ENCODE measurements at places on chromosomes 13 and 19.

DNA sequence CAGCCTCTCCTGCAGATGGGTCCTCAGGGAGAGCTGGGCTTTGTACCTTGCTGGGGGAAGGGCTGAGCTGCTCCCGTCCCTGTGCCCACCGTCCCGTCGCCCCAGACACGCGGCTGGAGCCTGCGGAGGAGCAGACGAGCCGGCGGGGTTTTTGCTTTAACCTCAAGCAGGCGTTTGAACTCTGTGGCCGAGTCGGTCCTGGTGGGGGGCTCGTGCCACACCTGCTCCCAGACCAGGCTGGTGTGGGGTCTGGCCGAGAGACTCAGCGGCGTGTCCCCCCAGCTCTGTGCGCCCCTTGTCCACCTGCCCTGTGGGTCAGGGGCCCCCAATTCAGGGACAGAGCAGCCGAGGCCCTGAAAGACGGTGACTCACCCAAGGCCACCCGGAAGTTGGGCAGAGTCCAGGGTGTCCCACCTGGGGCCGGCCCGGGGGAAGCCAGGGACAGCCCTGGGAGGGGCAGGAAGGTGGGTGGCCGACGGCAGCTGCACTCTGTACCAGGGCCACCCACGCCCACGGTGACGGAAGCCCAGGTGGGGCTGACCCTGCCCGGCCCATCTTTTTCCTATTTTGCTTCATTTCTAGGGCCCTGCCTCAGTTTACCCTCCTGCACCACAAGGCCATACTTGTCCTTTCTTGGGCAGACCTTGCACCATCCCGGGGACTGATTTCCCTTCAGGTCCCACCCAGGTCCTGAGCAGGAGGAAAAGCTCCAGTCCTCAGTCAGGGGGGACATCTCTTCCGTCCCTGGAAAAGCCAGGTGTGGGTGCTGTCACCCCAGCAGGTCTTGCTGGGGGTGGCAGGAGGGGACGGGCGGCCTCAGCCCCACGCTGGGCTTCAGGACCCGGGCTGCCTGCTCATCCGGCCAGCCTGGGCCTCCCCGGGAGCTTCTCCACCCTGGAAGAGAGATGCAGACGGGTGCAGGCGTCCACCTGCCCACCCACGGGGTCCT is 5.3 kb downstream of the EFNA2 start:
- DNase-seq = no peak

- peak; percentile 32 for DNase-seq
These were observed 354.9 kb downstream of the PCDH9 start for GRCh38 chr13:66875264-66875663.

DNA sequence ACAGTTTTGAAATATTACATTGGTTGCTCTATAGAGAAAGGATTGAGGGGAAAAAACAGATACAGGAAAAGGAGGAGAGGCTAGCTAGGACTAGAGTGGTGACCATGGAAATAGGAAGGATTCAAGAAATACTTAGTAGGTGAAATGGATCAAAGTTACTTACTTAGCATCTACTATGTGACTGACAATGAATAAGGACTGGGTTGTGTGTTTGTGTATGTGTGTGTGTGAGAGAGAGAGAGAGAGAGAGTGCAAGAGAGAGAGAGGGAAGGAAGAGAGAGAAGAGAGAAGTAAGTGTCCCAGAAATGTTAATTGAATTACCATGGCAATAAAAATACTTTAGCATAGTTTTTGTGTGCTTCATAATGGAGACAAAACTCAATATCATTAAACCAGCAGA is 7.9 kb downstream of the GPC6 start:
- DNase-seq = no peak

DNA sequence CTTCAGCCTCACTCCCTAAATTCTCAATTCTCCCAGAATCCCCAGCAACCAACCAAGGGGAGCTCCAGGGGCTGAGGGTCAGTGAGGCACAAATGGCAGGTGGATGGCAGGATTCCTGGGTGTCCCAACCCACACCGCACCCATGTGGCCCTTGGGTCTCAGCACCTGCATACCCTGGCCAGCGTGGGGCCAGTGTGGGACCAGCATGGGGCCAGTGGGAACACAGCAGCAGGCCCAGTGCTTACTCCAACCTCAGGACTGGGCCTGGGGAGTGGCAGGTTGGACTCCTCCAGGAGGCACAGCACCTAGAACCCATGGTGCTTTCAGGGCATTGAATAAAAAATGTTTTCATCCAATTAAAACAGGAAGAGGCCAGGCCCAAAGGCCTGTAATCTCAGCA is 202.0 kb downstream of the TSHZ3 start:
- no peak for DNase-seq

DNA sequence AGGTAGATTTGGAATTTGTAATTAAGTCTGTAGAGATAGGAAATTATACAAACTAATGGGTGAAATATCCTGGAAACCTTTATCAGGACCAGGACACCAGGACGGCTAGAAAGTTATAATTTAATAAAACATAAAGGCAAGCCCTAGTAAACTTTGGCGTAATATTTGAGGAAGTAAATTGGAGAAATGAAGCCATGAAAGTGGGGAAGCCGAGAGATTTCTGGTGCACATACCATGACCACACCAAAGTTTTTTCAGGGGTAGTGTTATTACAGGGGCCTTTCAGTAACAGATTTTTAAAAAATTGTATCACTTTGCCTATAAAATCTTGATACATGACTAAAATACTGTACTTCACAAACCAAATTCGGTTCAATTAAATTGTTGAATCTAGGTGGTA is 54.7 kb upstream of the URAD start:
- no peak for DNase-seq

- no peak for DNase-seq
These were observed 41.2 kb downstream of the BRD4 start for GRCh38 chr19:15291089-15291488.

DNA sequence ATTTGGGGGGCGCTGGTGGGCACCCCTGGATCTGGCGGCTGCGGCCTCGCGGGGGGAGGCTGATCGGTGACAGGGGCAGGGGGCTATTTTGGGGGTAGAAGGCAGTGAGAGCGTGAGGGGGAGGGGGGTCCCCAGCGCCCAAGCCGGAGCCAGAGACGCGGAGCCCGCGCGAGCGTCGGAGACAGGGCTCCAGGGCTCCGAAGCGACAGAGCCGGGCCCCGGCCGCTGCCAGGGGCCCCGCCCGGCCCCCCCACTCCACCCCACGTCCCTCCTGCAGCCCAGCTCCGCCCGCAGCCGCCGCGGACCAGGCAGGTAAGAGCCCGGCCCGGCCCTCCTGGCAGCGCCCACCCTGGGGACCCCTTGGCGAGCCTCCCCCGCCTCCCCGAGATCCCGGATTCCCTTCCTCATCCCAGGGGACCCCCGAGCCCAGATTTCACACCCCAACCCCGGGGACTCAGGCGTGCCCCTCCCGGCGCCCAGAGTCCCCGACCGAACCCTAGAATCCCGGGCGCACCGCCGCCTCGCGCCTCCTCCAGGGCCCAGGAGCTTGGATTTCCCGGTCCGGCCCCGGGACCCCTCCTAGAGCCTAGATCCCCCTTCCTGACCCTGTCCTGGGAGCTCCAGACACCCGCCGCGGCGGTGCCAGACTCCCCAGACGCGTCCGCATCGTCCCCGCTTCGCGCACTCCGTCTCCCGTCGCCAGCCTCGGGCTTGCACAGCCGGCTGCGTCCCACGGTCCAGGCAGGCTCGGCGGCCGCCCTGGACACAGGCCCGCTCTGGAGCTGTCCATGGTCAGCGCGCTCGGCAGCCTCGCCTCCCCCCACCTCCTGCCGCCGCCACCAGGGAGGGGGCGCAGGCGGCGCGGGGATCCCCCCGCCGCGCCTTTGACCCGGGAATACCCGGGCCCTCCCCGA is at the start of gene PPFIA3:
TSS of gene PPFIA3 (plus strand) at position 134 of the 914 bp plus-strand sequence. CDS start 8,330 bp downstream, outside the sequence.
- no peak for DNase-seq

- no peak for DNase-seq
These were observed 68.4 kb downstream of the EPS15L1 start for GRCh38 chr19:16403151-16403977.

GRCh38 chr19:17985037-17985818 is 18.3 kb downstream of the KCNN1 start:
- DNase-seq = no peak

GRCh38 chr19:13794398-13794756 is 866 bp upstream of the ZSWIM4 start:
- DNase-seq = no peak

GRCh38 chr13:72284791-72285190 is 417.8 kb upstream of the DACH1 start:
- no peak for DNase-seq

DNA sequence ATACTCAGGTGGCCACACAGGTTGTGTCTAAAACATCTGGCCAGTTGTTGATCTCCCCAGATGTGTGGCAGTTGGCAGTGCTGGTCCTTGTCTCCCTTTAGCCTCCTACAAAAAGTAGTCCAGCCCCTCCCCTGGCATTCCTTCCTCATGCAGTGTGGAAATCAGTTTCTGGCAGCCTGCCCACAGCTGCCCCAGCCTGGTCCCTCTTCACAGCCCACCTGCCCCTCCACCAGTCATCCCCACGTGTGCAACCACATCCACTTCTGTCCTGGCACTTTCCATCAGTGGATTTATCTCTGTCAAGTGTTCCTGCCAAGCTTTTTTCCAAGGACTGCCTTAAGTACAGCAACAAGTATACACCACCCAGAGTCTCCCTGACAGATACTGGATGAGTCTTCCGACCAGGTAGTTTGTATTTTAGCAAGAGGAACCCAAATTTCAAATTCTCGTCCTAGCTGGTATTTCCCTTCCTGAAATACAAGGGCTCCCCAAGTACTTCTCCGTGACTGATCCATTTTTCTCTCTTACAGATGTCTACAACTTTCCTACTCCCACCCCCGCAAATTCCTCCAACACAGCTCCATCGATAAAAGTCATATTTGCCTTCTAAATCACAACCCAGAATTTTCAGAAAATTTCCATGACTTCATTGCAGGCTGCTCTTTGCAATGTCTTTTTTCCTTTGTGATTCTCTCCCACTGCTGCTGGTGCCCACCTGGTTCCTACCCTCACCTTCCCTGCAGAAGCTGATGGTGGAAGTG is 313.5 kb downstream of the FOXO1 start:
- no peak for DNase-seq

DNA sequence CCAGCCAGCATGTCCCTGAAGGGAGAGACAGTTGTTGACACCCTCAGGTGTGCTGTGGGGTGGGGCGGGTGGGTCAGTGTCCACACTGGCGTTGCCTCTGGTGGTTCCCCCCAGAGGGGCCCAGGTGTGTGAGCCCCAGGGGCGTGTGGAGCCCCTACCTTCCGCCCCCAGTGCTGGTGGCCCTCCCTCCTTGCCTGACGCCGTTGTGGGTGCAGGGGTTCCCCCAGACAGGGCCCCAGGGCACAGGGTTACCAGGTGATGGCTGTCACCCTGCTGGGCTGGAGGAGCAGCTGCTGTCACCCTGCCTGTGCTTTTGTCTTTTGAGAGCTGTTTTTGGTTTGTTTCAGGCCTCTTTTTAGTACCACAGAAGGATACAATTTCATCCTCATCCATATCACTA is 27.2 kb downstream of the ATP4B start:
- DNase-seq = peak; percentile 87

DNA sequence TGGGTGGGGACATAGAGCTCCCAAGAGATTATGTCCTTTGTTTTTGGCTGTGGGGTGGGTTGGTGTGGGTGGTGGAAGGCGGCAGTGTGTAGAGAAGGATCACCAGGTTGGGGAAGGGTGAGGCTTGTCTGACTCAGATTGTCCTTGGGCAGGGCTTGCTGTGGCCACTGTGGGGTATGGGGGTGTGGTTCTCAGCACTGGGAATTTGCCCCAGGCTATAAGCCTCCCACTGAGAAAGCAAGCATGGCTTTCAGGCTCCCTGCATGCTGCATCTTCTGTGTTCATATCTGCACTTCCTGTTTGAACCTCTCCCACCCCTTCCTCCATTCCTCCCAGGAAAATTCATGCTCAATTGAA is 34.9 kb downstream of the DNAJC15 start:
- DNase-seq = no peak

GRCh38 chr19:8150178-8150865 is 930 bp upstream of the FBN3 start:
- DNase-seq = no peak

DNA sequence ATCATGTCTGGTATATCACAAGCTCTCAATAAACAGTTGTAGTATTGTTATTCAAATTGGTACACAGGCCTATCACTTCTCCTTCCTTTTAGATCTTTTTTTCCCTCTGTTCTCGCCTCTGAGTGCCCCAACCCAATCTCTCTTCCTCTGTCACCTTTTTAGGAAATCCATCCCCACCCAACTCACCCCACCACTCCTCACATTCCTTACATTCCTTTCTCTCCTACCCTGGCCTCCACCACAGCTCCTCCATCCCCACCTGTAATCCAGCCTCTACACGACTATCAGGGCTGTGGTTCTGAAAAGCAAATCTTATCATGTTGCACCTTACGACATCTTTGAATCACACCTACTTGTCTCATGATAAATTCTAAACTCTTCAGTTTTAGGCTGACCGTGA is 545.4 kb upstream of the GPC6 start:
- no peak for DNase-seq

DNA sequence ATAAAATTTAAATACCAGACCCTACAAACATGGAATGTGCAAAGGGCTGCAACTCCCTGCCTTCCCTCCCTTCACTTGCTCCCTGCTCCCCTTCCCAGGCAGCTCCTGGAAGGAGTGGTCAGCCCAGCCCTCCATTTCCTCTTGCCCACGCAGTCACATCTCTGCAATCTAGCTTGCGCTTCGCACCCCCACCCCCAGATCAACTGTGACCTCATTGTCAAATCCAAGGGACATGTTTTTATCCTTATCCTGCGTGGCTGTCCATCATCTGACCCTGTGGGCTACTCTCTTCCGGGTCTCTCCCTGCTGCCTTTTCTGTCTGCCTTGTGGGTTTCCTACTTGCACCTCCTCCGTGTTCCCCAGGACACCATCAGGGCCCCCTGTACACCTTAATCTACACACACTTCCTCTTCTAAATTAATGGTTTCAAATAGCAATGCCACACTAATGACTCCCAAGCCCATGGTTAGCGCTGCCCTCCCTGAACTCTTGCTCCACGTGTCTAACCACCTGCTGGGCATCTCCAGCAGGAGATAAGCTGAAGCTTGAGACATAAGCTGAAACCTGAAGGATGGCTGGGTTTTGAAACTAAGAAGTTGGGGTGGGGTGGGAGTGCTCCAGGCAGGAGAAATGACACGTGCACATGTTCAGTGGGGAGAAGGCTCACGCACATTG is 118.3 kb downstream of the USP12 start:
- DNase-seq = peak; percentile 10

- DNase-seq = no peak
These were observed 3.7 kb upstream of the TMEM86B start for GRCh38 chr19:55232286-55232602.

DNA sequence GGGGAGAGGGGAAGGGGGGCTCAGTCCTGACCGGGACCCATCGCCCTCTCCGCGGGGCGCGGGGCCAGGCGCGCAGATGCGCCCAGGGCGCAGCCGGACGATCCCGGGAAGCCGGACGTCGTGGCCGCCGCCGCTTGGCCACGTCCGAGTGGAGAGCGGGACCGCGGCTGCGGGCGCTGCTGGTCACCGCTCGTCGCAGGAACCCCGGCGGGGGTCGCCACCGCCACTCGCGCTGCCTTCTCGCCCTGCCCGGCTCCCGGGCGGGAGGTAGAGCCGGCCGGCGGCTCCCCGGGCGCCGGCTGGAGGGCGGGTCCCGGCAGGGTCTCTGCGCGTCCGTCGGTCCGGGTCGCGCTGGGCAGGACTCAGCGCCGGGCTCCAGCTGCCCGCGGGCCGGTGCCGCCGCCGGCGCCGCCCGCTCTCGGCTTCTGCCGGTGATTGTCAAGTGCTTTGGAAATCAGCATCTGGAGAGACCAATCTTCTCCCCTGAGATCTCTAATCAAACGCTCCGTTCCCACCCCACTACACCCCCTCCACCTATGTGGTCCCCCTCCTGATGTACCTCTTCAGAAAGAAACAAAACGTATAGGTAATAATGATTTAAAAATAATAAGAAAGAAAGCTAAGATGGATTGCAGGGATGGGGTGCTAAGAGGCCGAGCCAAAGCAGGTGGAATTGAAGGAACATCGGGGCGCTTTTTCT is 464.4 kb downstream of the ITGBL1 start:
- no peak for DNase-seq
